Stimulated activated CD8-positive, alpha-beta memory T cell treated with anti-CD3 and anti-CD28 coated beads, Interleukin-7, amount 100 ng/mL, for 4 hours (primary cell): ENCODE measurements at places on chromosomes 5 and 9.

DNA sequence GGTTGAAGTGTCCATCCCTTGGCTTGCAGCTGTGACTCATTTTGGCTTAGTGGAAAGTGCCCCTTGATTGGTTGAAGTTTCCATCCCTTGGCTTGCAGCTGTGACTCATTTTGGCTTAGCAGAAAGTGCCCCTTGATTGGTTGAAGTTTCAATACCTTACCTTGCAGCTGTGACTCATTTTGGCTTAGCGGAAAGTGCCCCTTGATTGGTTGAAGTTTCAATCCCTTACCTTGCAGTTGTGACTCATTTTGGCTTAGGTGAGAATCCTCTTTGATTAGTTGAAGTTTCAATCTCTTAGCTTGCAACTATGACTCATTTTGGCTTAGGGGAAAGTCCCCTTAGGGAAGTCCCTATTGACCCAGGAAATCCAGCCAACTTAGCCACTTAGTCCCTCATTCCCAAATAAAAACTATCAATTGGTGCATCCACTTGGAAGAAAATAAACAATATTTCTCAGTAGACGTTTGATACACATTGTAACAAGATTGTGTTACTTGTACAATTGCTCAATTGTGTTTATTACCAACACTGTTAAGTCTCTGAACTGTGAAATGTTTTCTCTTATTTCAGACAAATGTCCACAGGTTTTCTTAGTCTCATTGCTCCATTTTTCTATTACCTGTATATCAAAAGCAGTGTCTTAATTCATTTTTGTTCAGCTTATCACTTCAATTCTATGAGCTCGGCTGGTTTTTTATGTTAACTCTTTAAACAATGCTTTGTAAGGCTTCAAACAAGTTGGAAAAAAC, 2308.8 kb upstream of the ACO1 start:
- DNase-seq: peak; percentile 1

- no peak for DNase-seq
These were observed 433.7 kb downstream of the ENC1 start for GRCh38 chr5:74206579-74207550.

- no peak for DNase-seq
These were observed 139.6 kb upstream of the RASA1 start for GRCh38 chr5:87127956-87128687.

GRCh38 chr9:19493876-19494275, 85.1 kb downstream of the ACER2 start:
- no peak for DNase-seq

- no peak for DNase-seq
These were observed 39.2 kb downstream of the NUP188 start for GRCh38 chr9:128986671-128987070.

DNA sequence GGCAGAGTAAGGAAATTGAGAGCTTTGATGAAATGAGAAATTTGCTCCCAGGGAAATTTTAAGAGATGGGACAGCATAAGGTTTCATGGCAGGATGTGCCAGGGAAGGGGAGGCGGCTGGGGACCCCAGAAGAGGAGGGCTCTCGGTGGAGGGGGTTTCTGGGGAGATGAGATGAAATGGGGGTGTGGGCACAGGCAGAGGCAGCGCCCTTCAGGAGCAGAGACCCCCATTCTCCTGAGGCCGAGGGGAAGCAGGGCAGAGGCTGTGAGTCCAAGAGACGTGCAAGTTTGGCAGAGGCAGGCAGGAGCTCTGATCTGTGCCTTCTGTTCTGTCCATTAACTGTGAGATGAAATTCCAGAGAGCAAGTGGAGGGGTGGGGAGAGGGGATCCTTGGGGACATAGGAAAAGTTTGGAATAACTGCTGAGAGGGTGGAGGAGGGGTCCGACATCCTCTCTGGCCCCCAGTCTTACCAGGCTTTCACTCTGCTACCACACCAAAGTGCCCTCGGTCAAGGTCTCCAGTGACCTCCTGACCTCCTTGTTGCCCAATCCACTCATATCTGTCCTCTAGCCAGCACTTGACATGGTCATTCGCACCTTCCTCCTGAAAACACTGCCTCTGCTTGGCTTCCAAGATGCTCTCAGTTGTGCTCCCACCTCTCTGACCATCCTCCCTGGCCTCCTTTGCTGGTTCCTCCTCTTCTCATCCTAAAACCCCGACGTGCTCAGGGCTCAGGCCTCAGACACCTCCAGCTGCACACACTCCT, 108.1 kb upstream of the MVB12B start:
- no peak for DNase-seq

GRCh38 chr9:132040808-132041207, 38.9 kb downstream of the MED27 start:
- DNase-seq: no peak

DNA sequence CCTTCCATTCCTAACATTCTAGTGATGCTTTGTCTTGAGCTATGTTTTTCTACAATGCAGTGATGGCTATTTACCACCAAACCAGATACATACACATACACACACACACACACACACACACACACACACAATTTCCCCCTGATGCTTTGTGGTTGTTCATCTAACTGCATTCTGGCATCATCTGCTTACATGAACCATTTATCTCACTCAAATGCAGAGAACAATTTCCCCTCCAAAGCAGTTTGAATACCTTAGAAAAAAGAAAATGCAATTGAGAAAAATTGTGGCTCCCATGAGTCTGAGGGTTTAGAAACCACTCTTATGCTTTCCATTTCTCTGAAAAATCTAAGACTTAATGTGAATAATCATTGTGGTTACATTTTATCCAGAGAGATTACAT, 1024.8 kb downstream of the TLE4 start:
- DNase-seq: no peak

DNA sequence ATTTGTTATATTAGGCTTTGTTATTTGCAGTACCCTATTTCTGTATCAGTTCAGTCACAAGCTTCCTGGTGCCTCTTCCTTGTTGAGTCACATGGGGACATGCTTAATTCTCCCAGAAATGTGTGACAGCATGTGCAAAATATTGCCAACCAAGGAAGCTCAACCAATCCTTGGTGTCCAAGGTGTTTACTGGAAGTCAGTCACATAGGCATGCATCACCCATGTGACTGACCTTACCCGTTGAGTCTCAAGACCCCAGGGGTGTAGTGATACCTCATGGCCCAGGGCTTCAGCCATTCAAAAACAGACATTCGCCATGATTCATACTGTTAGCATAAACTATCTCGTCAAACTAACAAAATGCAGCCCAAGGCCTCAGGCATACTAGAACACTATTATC, 9.3 kb upstream of the ANKDD1B start:
- DNase-seq: no peak

DNA sequence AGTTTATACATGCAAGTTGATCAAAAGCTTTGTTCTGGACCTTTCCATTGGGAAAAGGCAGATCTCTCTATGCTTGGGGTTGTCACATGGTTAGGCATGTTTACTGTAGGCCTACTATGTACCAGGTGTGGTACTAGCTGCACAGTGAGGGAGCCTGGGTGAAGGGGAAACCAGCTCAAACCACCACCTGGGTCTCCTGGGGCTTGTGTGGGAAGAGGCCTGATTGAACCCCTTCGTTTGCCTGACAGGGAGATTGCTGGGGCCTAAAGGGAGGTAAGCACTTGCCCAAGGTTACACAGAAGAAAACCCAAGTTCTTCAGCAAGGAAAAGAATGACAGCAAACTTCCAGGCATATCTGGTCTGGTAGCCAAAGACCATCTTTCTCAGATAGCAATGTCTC, 145.9 kb downstream of the MELK start:
- no peak for DNase-seq

DNA sequence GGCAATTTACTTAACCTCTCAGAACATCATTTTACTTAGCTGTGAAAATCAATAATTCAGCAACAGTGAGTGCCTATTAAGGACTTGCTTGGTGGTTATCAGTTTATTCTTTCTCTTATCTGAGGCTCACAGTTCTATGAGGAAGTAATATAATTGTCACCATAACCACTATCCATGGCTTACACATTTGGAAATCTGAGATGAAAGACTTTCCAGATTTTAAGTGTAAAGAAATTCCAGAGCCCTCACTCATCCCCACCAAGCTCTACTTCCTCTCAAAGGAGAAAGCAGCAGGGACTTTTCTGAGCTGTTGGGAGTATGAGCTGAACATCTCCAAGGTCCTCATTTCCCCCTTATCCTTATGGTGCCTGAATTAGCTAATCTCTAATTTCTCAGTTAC, 321.5 kb downstream of the FBXL7 start:
- DNase-seq: no peak

DNA sequence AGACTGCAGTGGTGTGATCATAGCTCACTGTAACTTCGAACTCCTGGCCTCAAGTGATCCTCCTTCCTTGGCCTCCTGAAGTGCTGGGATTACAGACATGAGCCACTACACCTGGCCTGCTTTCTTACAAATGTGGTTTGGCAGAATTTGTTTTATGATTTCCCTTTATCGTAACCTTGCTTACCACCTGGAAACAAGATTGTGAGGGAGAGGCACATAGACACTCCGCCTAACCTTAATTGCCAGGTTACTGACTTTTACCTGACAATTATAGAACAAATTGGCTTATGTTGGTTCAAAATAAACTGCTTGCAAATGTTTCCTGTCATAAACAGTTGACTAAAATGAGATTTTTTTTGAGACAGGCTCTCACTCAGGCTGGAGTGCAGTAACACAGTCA, 26.8 kb upstream of the HMGCR start:
- DNase-seq: no peak

DNA sequence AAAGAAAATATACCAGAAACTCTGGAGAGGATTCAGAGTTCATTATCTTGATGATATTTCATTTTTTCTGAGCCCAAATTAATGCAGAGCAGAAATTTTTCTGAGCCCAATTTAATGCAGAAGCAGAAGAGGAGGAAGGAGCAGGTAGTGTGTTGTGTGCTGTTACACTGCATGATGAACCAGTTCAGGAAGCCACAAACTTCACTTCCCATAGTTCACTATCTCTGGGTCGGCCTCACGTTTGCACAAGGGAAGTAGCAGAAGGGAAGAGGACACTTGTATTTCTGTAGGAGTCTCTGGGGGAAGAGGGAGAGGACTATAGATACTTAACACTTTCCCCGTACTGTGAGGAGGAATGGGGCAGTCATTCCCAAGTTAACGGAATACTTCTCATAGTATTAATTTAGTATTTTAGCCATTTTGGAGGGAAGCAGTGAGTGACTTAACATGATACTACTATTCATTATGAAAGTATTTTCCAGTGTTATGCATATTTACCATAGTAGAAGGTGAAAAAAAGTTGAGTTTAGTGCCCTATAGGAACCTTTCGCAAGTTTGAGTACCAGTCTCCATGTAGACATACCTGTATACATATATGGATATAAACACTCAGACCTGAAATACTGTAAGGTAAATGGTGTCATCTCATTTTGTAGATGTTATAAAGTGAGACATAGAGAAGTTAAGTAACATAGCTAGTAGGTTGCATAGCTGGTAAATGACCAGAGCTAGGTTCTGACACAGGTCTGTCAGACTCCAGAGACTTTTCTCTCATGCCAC, 30.0 kb downstream of the XPA start:
- DNase-seq: no peak

DNA sequence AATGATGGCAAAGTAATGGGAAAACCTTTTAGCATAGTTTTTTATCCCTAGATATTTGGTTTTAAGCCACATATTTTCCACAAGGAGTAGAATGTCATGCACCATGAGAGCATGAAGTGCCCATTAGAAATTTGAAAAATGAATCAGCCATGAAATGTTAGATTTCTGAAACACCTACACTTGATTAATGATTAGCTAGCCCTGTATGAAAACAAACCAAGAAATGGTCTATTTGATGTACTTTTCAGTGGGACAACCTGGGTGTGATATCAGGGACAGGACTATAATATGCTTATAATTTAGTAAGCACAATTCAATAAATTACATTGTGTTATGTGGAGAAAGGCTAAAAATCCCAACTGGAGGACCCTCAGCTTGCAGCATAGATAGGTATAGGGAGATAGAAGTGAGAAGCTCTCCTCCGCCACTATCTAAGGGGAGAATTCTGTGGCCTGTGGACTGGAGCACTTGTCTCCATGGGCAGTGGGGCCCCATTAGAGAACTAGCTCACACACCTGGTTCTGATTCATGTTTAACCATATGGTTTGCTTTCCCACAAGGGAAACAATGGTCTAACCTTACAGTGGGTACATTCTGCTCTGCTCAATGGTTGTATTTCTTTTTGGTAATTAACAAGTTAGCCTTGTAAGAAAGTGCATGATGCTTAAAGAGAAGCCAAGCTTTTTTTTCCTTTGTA, 35.2 kb downstream of the NUP214 start:
- no peak for DNase-seq

DNA sequence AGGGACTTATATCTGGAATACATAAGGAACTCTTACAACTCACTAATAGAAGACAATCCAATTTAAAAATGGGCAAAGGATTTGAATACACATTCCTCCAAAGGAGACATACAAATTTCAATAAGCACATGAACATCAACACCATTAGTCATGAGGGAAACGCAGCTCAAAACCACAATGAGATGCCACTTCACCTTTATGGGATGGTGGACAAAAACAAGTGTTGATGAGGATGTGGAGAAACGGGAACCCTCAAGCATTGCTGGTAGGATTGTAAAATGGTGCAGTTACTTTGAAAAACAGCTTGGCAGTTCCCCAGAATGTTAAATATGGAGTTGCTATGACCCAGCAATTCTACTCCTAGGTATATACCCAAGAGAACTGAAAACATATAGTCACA, 72.7 kb upstream of the IER5L start:
- DNase-seq: no peak

DNA sequence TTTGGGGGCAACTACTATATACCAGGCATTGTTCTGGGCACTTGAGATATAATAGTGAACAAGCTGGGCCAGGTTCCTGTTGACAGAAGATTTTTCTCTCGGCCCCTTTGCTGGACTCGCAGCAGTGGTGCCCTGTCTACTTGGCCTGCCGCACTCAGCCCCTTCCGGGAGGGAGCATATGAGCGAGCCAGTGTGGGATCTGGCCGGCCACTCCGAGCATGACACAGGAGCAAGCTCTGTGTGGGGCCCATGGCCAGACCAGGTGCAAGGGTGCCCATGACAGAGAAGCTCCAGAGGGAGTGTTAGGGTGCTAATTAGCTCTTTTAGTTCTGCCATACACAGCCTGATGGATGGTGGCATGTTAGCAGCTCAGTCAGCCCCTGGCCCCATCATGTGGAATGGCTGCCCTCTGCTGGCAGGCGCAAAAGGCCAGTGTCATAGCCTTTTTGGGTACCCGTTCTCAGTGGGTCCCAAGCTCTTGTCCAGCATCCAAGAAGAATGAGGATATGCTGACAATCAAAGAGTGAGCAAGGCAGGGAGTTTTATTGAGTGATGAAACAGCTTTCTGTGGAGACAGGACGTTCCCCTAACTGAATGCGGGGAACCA, 9.3 kb upstream of the KIF4B start:
- DNase-seq: no peak

GRCh38 chr9:101628173-101628572, 33.4 kb upstream of the PPP3R2 start:
- DNase-seq: no peak

DNA sequence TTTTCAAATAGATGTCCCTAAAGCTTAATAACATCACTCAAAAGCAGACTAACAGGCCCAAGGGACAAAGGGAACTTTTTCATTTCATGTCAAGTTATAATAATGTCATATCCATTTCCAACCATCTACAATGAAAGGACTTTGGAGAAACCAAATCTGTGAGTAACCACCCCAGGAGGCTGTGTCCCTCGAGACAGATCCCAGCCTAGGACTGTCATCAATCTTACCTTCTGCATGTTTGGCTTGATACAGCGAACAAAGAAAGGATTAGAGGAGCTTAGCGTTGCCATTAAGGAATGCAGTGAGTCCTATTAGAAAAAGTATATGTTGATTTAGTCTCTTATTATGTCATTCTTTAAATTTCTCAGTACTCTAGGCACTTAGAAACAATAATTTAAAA, 137.8 kb upstream of the RETREG1 start:
- no peak for DNase-seq
